ENCODE measurements at places on chromosomes 4 and X. TPM values are rescaled to one million over a fixed set of nuclear protein-coding genes. Genes with fewer than 3 reads are reported as not detected.

Gene ATP2B3
- not detected for polyA plus RNA-seq

- no peak overlapping the region for H3K4me3 ChIP-seq
- H3K4me1 ChIP-seq = peaks cover 3% of the 10 kb centered on the region
- no peaks in the 10 kb centered on the region for H3K27me3 ChIP-seq
Observed at GRCh38 chr4:109574931-109575804, 15.1 kb downstream of the MCUB start.

GRCh38 chr4:129455482-129455881 lies 359.5 kb downstream of the C4orf33 start:
- no peaks in the 10 kb centered on the region for H3K27me3 ChIP-seq
- H3K27ac ChIP-seq = no peak overlapping the region
- no peaks in the 10 kb centered on the region for H3K4me1 ChIP-seq
- no peak overlapping the region for H3K4me3 ChIP-seq
- H3K36me3 ChIP-seq = no peaks in the 10 kb centered on the region

- no peaks in the 10 kb centered on the region for H3K27me3 ChIP-seq
- no peak overlapping the region for H3K4me3 ChIP-seq
- H3K36me3 ChIP-seq = no peaks in the 10 kb centered on the region
- DNase-seq = no peak
Observed at GRCh38 chrX:101071582-101071981, 7.1 kb upstream of the TMEM35A start.

- peak; percentile 62 for DNase-seq
- H3K27me3 ChIP-seq = no peaks in the 10 kb centered on the region
- H3K36me3 ChIP-seq = no peaks in the 10 kb centered on the region
Observed at GRCh38 chrX:81201671-81202455, at the start of the genes HMGN5 and SH3BGRL. Gene HMGN5, minus strand, starts transcription at chrX:81201913. Its CDS starts 80,364 bp downstream, at chrX:81121549. Gene SH3BGRL, plus strand, starts transcription at chrX:81202102. Its CDS starts 99 bp downstream, at chrX:81202201.

Gene DMD
- polyA plus RNA-seq = not detected

Gene TRAPPC2
- polyA plus RNA-seq = 12.2 TPM

DNA sequence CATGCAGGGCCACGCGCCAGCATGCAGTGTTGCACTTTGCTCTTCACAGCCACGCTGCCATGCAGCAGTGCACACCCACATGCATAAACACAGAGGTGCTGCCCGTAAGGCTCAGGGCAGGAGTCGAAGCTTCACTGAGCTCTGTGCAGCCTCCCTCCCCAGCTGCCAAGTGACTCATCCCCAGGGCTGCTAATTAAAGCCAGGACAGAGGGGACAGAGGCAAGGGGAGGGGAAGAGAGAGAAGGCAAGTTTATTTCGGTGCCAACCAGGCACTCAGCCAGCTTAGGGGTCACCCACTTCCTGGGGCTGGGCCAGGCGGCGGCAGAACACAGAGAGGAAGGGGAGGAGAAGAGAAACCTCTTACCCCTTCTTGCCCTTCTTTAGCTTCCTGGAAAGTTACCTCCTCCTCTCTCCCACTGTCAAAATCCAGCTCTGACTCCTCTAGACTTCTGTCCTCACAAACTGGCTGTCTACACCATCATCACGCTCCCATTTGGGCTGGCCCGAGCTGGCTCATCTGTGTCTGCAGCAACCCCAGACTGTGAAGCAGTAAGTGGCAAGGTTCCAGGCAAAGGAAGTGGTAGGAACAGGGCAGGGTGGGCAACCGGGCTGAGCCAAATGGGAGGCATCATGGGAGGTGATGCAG lies 6.2 kb upstream of the IQSEC2 start:
- H3K4me1 ChIP-seq = peaks cover 49% of the 10 kb centered on the region
- H3K27me3 ChIP-seq = no peaks in the 10 kb centered on the region
- peak overlapping the region; percentile 37 for H3K4me3 ChIP-seq
- H3K36me3 ChIP-seq = no peaks in the 10 kb centered on the region
- H3K27ac ChIP-seq = peak overlapping the region; percentile 73

Gene TEX13D
- not detected for polyA plus RNA-seq

Gene ALAS2
- polyA plus RNA-seq = 1.1 TPM

Gene SPATA4
- polyA plus RNA-seq = not detected

DNA sequence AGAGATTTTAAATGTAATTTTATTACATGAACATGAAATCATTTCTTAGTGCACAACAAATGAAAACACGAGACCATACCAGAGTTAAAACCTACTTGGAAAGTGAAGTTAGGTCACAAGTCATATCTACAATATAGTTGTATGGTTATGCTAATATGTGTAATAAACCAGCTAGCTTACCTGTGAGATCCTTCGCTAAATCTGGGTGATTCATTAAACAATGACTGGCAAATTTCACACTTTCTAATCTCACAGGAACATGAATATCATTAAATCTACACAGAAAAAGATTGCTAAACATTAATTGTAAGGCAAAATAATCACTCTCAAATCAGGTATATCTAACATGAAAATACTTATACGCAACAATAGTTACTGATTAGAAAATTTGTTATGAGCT lies 67.6 kb downstream of the PDS5A start:
- DNase-seq = no peak
- H3K4me3 ChIP-seq = no peak overlapping the region
- H3K27me3 ChIP-seq = no peaks in the 10 kb centered on the region
- H3K27ac ChIP-seq = no peak overlapping the region
- H3K4me1 ChIP-seq = no peaks in the 10 kb centered on the region

DNA sequence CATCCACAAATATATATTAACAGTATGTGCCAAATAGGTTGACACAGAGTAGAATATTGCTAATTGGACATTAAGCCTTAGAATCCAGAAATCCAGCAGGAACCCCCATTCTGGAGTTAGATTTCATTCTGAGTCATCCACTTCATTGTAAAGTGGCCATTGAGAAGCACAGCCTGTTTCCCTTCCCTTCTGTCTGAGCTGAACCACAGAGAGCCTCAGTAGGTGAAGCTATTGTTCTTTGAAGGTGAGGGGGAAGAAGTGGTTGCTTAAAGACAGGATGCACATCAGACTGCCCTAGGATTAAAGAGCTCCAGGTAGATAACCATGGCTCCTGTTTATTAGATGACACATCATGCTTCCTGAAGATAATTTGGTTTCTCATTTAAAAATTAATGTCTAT lies 30.6 kb upstream of the MCF2 start:
- H3K27ac ChIP-seq = no peak overlapping the region
- H3K27me3 ChIP-seq = no peaks in the 10 kb centered on the region
- peaks cover 3% of the 10 kb centered on the region for H3K36me3 ChIP-seq

Gene LRCH2
- polyA plus RNA-seq = not detected

DNA sequence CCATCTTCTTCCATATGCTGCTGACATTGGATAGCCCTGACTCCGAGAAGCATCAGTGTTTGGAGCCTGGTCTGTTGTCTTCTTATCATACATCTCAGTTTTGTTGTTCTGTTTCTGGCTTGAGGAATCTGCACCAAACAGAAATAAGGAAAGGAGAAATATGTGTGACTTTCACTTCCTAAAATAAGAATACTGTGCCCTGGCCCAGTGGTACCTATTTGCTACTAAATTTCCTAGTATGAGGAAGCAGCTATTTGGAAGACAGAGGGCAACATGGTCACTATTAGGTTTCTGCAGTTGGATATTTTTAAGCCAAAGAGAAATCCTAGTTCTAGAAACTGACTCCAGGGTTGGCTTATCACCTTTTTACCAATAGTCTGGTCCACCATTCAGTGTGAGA lies 16.8 kb downstream of the CT47C1 start:
- H3K4me3 ChIP-seq = no peak overlapping the region
- H3K4me1 ChIP-seq = peaks cover 5% of the 10 kb centered on the region
- no peaks in the 10 kb centered on the region for H3K36me3 ChIP-seq
- no peaks in the 10 kb centered on the region for H3K27me3 ChIP-seq
- DNase-seq = peak; percentile 25
- no peak overlapping the region for H3K27ac ChIP-seq

- no peak overlapping the region for H3K4me3 ChIP-seq
- H3K4me1 ChIP-seq = no peaks in the 10 kb centered on the region
- DNase-seq = no peak
- H3K36me3 ChIP-seq = no peaks in the 10 kb centered on the region
Observed at GRCh38 chr4:62661821-62662220, 1461.7 kb downstream of the ADGRL3 start.

- no peak for DNase-seq
- H3K4me3 ChIP-seq = no peak overlapping the region
- no peak overlapping the region for H3K27ac ChIP-seq
- H3K36me3 ChIP-seq = no peaks in the 10 kb centered on the region
- no peaks in the 10 kb centered on the region for H3K4me1 ChIP-seq
Observed at GRCh38 chrX:150941580-150941979, 41.6 kb upstream of the HMGB3 start.

Gene RPL10
- 8,684 TPM for polyA plus RNA-seq

- H3K4me1 ChIP-seq = no peaks in the 10 kb centered on the region
- no peak for DNase-seq
- no peak overlapping the region for H3K4me3 ChIP-seq
- no peak overlapping the region for H3K27ac ChIP-seq
- H3K27me3 ChIP-seq = no peaks in the 10 kb centered on the region
Observed at GRCh38 chrX:26788402-26788998, 572.5 kb downstream of the MAGEB5 start.

- DNase-seq = no peak
- H3K27ac ChIP-seq = no peak overlapping the region
- H3K36me3 ChIP-seq = no peaks in the 10 kb centered on the region
- no peaks in the 10 kb centered on the region for H3K27me3 ChIP-seq
- no peak overlapping the region for H3K4me3 ChIP-seq
Observed at GRCh38 chr4:8928074-8928473, 56.4 kb upstream of the HMX1 start.

- H3K4me3 ChIP-seq = no peak overlapping the region
- no peak overlapping the region for H3K27ac ChIP-seq
- no peaks in the 10 kb centered on the region for H3K27me3 ChIP-seq
- H3K4me1 ChIP-seq = no peaks in the 10 kb centered on the region
- H3K36me3 ChIP-seq = no peaks in the 10 kb centered on the region
Observed at GRCh38 chr4:76634220-76634619, 199.2 kb downstream of the SHROOM3 start.

DNA sequence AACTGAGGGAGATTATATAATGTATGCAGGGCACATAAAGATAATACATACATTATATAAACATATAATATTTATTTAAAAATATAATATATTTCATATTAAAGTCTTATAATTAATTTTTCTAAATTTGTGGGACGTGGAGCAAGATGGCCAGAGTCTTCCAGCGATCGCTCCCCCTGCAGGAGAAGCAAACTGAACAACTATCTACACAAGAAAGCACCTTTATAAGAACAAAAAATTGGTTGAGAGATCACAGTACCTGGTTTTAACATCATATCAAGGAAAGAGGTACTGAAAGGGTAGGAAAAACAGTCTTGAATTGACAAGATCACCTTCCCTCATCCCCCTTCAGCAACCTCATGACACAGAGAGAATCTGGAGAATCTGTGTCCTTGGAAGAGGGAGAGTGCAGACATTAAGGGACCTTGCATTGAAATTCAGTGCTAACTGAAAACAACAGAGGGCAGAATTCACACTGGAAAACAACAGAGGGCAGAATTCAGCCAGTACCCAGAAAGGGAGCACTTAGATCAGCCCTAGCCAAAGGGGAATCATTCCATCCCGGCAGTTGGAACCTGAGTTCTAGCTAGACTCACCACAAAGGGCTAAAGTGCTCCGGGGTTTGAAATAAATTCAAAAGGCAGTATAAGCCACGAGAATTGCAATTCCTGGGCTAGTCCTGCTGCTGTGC lies 262.5 kb upstream of the NDST3 start:
- no peaks in the 10 kb centered on the region for H3K4me1 ChIP-seq
- no peak overlapping the region for H3K4me3 ChIP-seq
- no peak overlapping the region for H3K27ac ChIP-seq
- H3K27me3 ChIP-seq = no peaks in the 10 kb centered on the region
- no peak for DNase-seq

- no peak for DNase-seq
- H3K4me3 ChIP-seq = no peak overlapping the region
- H3K36me3 ChIP-seq = no peaks in the 10 kb centered on the region
- H3K27me3 ChIP-seq = no peaks in the 10 kb centered on the region
Observed at GRCh38 chr4:71962622-71963264, 69.1 kb upstream of the NPFFR2 start.

Gene OR13H1
- not detected for polyA plus RNA-seq

Gene BMP3
- not detected for polyA plus RNA-seq

DNA sequence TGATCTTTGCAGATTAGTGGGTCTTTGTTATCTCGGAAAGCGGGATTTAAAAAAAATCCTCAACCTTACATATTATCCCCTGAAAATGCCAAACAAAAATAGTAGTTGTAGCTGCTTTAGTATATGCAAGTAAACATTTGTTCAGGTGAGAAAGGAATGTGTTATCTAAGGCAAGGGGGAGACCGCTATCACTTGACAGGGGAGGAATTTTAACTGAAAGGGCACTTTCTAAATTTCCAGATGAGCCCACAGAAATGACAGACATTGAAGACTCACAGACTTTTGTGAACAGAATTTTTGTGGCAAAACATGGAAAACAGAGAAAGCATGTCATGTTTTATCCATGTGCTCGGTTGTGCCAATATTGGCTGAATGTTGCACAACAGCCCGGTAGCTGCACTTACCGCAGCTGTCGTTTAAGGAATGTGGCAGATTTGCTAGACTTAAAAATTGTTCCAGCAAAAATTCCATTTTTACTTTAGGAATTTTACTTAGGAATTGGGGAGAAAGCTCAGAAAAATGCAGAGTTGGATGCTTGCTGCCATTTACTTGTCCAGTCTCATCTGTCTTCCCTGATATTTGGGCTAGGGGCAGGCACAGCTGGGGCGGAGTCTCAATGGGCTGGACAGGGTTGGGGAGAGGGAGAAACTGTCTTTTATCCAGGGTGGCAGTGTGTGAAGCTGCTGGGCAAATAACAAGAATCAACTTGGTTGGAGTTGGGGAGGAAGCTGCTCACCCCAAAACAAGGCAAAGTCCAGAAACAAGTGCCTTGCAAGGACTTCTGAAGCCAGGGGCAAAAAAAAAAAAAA lies 94.6 kb upstream of the RPS6KA3 start:
- DNase-seq = peak; percentile 25
- peaks cover 26% of the 10 kb centered on the region for H3K4me1 ChIP-seq
- no peaks in the 10 kb centered on the region for H3K36me3 ChIP-seq
- no peaks in the 10 kb centered on the region for H3K27me3 ChIP-seq

GRCh38 chrX:27706526-27706925 lies 101.3 kb upstream of the MAGEB10 start:
- DNase-seq = no peak
- no peak overlapping the region for H3K4me3 ChIP-seq
- H3K4me1 ChIP-seq = no peaks in the 10 kb centered on the region
- H3K36me3 ChIP-seq = no peaks in the 10 kb centered on the region
- no peaks in the 10 kb centered on the region for H3K27me3 ChIP-seq

GRCh38 chrX:140503714-140504351 lies 1.0 kb downstream of the SOX3 start:
- H3K27me3 ChIP-seq = peaks cover 20% of the 10 kb centered on the region
- no peaks in the 10 kb centered on the region for H3K36me3 ChIP-seq
- no peak for DNase-seq

Measured in CD14-positive monocyte (primary cell).